ENCODE measurements at places on chromosomes 1 and 21.

DNA sequence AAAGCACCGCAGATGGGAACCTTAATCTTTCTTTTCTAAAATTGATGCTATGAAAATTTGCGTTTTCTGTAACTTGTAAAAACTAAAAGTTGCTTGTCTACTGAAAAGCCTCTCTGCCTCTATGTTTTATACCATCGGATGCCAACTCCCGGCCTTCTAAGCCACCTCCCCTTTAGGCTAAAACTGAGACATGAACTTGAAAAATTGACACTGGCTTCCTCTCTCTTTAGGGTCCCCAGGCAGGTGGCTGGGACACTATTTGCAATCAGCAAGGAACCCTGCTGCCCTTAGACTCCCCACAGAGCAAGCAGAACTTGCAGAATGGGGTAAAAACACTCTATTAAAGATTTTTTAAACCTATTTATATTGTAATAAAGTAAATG is 151.1 kb upstream of the CAMK1G start:
- DNase-seq = no peak

GRCh38 chr1:61742620-61743430 is 545 bp downstream of the PATJ start:
- DNase-seq = peak; percentile 36

GRCh38 chr1:32496127-32496526 is 31.3 kb downstream of the ZBTB8B start:
- DNase-seq = no peak

- DNase-seq = no peak
Measured at GRCh38 chr1:221678014-221678413, 63.9 kb downstream of the DUSP10 start.

DNA sequence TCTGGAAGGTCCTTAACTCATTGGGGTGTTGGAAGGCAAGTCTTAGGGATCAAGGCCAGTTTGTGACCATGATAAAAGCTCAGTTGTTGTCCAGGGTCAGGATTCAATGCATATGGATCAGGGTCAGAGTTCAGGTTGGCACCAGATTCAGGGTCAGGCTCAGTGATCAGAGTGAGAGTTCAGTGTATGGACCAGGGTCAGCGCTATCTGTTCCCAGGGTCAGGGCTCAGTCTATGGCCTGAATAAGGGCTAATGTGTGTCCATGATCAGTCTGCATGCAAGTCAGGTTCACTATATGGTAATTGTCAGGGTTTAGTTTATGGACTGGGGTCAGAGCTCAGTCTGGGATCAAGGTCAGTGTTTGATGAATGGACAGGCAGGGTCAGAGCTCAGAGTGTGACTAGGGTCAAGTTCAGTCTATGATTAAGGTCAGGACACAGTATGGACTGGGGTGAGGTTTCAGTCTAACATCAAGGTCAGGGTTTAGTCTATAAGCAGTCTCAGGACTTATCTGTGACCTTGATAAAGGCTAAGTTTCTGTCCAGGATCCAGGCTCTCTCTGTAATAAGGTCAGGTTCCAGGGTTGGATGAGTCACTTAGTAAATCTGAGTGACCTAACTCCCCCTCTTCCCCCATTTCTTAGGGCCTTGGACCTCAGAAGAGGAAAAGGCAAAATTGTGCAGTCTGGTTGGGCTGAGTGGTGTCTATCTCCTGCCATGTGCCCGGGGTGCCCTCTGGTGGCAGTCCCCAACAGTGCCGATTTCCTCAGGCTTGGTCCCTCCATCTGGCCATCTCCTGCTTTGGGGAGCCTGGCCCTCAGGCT is 23.8 kb downstream of the KNCN start:
- DNase-seq = peak; percentile 74

DNA sequence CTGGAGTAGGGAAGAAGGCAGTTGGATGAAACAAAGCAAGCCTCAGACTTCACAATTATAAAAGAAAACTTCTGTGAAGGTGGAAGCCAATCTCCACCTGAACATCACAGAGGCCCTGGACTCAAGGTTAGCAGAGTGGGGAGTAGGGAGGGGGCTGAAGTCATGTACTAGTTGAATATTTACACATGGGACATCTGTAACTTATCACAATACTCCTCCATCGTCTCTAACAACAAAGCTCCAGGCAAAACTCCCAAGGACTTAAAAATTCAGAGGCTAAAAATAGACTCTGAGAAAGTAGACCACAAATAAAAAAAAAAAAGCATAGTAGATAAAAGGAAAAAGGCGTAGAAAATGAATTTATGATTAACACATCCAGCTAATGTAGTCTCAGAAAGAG is 326.3 kb upstream of the PKN2 start:
- DNase-seq = no peak

DNA sequence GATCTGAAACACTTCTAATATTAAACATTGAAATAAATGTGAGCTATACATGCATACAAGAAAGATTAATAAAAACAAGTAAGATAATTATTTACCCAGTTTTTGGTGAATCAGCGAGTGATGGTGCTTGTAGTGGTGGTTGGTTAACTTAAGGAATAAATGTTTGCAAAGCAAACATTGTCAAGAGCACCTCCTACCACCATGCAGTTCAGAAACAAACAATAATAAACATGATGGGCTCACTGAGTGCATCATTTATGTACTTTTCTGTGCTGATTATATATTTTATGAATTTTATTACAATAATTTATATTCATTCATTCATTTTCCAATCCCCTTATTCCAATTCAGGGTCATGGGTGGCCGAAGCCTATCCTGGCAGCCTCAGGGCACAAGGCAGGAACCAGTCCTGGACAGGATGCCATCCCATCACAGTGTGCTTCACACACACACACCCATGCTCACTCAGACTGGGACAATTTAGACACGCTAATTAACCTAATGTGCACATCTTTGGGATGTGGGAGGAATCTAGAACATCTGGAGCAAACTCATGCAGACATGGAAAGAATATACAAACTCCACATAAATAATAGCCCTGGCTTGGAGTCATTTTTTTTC is 57.8 kb downstream of the ZMYM4 start:
- DNase-seq = no peak

DNA sequence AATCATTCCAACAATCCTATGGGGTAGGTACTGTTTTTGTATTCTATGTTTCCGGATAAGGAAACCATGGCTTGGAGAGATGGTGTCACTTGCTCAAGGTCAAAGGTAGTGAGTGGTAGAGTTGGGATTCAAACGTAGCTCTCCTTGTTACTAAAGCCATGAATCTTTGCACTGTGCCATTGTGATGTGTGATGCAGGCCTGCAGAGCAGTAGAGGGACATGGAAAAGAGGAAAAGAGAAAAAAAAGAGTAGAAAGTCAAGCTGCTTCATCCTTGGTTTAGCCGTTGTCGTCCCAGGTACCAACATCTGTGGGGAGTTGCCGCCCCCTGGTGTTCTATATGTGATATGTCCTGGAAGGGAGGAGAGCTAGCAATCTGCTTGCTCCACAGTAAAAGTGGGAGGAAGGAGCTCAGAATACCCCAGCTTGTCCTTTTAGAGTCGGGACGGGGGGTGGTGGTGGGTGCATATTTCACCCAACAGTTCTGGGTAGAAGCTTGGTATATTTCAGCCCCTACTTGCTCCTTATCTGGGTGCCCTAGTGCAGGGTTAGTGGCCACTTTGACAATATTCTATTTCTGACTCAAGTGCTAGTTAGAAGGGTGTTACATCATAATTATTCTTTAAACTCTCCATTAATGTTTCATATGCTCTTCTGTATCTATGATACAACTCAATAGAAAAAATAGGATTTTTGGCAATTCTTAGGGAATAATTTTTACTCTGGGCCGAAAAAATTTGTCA is 98.4 kb downstream of the EBNA1BP2 start:
- peak; percentile 82 for DNase-seq

- DNase-seq = no peak
Measured at GRCh38 chr1:53165408-53165961, 23.0 kb upstream of the SLC1A7 start.

DNA sequence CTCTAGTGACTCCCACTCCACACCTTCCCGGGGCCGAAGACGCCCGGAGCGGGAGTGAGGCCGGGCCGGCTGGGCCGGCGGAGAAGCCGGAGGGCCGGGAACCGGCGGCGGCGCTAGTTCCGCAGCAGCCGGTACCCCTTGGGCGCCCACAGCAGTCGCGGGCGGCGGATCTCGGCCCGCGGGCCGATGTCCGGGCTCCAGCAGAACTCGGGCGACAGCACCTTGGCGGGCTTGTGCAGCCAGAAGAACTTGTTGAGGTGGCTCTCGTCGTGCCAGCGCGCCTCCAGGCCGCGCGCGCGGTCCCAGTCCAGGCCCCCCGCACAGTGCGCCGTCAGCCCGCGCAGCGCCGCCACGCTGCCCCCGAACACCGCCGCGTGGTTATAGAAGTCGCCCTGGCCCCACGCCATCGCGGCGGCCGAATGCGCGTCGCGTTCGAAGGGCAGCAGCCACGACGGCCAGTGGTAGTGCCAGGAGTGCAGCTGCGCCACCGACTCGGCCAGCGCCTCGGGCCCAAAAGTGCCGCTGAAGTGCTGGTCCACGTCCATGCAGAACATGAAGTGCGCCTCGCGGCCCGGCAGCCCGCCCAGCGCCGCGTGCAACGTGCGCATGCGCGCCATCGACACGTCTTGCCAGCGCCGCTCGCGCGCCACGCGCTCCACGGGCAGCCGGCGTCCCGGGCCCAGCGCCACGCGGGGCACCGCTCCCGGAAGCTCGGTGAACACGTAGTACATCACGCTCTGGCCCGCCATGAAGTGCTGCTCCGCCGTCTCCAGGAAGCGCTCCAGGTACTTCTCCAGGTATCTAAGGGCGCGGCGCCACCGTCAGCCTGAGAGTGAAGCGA is 14.0 kb downstream of the A3GALT2 start:
- no peak for DNase-seq

DNA sequence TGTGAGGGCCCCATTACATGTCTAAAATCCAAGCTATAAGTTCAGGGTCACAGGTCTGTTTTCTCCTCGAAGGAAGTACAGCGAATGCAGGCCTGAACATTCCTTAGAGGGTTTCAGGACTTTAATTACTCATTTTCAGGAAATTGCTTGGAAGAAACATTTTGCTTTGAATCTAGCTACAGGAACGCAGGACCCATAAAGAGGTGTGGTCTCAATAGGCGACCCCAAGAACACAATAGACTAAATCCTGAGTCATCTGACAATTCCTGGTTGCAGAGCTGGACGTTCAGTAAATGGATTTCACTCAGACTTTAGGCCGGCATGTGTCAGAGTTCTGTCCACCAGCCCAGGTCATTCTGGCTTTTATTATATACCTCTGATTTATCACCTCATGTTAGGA is 1.0 kb upstream of the ERG start:
- DNase-seq = no peak

DNA sequence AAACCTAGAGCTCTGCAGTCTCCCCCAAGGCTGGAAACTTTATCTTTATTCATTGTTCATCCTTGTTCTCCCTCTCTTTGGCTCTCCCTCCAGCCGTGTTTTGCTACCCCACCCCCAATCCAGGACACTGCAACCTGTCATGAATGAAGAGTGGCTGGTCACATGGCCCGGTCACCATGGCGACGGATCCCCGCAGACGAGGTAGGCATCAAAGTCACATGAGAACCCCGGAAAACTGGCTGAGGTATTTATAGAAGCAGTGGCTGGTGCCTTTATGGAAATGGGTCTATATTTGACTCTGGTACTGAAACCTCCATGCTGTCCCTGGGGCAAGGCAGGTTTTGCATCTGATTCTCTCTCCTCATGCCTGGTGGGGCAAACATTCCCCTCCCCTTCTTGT is 13.4 kb upstream of the SLC6A17 start:
- peak; percentile 37 for DNase-seq

GRCh38 chr1:188386161-188386560 is 1557.4 kb downstream of the PLA2G4A start:
- DNase-seq = no peak

- no peak for DNase-seq
Measured at GRCh38 chr1:180267211-180267561, 37.1 kb downstream of the LHX4 start.

DNA sequence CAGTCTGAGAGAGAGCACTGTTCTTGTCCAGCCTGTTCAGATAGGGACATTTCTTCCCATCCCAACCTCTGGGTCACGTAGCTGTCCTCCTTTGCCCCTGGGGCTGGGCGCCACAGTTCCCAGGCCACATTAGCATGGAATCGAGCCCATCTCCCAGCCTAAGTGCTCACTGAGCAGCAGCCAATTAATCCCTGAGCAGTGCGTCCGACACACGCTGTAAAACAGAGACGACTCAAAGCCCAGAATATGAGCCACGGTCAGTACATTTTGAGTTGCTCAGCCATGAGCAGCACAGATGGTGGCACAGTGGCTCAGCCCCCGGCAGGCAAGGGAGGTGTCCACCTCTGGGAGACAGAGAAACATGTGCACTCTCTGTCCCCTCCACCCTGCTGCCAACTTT is 267.4 kb downstream of the NPHP4 start:
- no peak for DNase-seq

DNA sequence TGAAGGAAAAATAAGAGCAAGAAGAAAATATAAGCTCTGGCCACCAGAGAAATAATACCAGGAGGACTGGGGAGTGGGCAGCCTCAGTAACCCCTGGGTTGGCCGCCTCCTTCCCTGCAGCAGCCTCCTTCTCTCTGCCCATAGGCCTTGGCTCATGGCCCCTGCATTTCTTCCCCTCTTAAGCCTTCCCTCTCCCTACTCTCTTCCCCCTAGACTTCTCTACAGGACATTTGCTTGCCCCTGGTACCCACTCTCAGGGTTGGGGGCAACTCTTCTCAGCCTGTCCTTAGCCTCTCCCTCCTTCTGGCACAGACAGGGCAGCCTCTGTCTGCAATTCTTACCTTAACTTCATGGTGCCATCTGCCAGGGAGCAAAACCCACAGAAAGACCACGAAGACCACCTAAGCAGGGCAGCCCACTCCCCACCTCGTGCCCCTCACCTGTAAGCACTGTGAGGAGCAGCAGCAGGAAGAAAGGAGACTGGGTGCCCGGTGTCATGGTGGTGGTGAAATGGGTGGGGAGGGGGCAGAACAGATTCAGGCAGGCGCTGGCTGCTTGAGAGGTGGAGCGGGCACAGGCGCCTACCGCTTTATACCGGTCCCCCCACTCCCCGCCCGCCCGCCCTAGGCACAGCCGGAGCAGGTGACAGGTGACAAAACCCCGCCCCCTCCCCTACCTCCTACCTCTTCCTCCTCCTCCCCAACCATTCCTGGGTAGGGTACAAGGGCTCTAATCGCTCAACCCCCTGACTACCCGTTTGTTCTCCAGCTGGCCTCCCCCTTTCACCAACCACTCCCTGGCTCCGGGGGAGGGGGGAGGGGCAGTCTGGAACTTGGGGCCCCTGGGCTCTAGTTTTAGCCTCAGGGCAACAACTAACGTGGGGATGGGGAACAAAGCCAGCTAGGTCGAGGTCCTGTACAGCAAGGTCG is 15.1 kb downstream of the THBS3 start:
- no peak for DNase-seq

GRCh38 chr1:246218686-246219085 is 288.4 kb downstream of the SMYD3 start:
- no peak for DNase-seq

DNA sequence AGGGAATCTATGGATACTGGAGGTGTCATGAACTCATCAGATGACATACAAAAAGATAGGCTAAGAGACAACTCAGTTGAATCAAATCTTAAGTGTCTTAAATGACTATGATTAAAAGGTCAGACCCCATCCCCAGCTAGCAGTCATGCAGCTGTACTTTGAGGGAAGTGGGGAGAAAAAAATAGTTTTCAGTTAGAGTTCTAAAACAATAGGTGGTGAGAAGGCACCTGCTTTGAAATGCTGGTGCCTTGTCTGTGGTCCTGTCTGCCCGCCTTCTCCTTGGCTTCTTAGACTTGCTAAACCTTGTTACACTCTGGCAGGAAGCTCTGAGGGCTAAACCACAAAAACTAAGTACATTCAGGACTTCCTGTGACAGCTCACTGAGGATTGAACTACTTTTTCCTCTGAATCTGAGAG is 15.3 kb downstream of the CD2 start:
- no peak for DNase-seq

- DNase-seq = no peak
Measured at GRCh38 chr1:244221991-244222390, 170.9 kb downstream of the ZBTB18 start.

GRCh38 chr21:45109831-45110492 is 35.6 kb downstream of the ADARB1 start:
- DNase-seq = no peak

Measured in hippocampal formation (tissue), 2 donors.